RKO (cell line): ENCODE measurements at places on chromosomes 4 and X.
A peak's percentile ranks its signal among the peaks of the same experiment; 100 is the strongest.

- no peak for DNase-seq
Observed at GRCh38 chrX:110037178-110037577, 34.3 kb downstream of the TMEM164 start.

DNA sequence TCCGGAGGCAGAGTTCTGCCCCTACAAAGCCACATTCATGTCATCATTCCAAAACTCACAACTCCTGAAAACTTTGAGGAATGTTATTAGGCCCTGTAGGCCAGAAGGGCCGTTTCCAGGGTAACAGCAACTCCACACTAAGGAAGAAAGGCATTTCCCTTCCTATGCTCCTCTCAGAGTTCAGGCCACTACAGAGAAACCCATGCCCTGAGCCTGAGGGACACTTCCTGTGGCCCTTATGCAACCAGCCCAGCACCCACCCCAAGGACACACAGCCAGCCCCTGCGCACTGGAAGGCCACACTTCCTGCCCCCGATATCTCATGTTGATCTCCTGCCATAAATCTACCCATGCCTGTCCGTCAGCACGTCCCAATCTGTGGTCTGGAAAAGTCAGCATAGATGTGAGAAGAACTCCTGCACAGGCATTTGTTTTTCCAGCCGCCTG is 289.3 kb downstream of the BCOR start:
- DNase-seq, result no peak

DNA sequence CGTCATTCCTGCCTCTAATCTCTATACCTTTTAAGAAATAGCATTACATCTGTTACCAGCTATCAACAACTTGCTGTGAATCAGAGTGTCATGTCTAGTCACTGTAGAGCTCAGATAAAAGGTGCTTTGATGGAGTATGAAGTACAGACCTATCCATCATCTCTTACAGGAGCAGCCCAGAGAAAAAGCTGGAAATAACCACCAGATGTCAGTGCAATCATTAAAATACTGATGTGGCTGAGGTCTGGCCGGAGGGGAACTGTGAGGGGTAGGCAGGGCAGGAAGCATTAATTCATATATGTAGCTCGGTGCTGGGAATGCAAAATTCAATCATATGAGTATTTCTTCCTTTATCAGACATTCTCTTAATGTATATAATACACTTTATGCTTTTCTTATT is 100.6 kb downstream of the AKAP4 start:
- peak; percentile 29 for DNase-seq

GRCh38 chr4:184460499-184461285 is 13.7 kb downstream of the IRF2 start:
- DNase-seq, result no peak

DNA sequence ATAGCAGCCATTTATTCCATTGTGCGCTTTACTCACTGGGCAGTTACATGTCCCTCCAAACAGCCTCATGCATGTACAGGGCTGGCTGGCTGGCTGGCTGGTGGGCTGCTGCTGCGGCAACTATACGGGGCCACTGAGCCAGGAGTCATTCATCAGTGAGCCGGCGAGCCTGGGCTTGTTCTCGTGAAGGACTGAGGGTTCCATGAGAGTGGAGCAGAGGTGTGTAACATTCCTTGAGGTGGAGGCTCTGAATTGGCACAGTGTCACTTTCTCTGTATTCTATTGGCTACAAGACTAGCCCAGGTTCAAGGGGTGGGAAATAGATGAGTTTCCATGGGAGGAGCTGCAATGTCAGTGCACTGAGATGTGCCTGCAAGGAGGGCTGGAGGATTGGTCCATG is 89.1 kb downstream of the ARHGAP10 start:
- DNase-seq, result no peak

- no peak for DNase-seq
Observed at GRCh38 chr4:70997036-70997435, 3.6 kb downstream of the DCK start.

GRCh38 chr4:26619784-26620183 is 35.9 kb downstream of the TBC1D19 start:
- DNase-seq, result no peak

DNA sequence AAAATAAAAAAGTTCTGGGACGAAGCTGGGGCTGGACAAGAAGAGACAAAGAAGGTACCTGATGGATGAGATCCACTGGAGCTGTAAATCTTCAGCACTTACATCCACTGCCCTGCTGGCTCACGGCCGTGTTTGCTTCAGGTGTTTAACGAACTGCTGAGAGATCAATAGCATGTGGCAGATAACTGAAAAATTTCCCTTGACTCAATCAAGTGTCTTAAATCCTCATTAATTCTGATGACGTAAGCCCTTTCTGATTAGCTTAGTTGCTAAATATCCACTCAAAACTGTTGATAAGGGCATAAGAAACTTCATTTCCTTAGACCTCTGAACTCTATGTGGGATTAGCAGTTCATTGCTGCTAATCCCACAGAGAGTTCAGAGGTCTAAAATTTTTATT is 354.2 kb upstream of the HS3ST1 start:
- DNase-seq, result no peak

GRCh38 chr4:157128395-157128794 is 52.4 kb downstream of the GLRB start:
- DNase-seq, result peak; percentile 41

GRCh38 chr4:173318240-173318639 is 15.9 kb downstream of the HMGB2 start:
- no peak for DNase-seq

- peak; percentile 56 for DNase-seq
Observed at GRCh38 chrX:23003116-23003515, 3.4 kb downstream of the DDX53 start.

DNA sequence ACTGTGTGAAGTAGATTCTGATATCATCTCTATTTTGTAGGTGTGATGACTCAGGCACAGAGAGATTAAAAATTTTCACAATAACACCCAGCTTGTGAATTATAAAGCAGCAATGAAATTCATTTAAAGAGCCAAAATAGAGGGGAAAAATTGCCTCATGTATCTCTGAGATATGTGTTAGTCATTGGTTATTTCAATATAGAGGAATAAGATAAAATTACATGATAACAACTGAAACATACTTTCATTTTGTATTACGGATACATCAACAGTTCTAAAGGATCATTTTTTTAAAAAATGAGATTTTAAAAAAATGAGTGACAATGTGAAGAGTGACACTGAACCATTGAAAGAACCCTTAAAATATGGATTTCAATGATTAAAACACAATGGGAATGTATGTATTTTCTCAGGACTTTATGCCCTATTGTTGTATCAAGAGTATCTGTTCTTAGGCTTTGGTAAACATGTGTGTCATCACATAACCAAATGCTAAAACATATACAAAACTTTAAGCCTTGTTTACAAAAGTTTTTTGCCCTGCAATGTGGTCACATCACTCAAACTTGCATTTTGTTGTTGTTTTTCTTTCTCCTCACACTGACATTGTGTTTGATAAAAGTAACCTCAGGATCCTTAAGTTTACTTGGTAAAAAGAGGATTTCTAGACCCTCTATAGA is 221.3 kb downstream of the ANTXR2 start:
- no peak for DNase-seq

GRCh38 chr4:93414041-93414550 is 414.5 kb upstream of the ATOH1 start:
- DNase-seq, result no peak

GRCh38 chrX:22159071-22159470 is 113.6 kb upstream of the CBLL2 start:
- DNase-seq, result no peak

- no peak for DNase-seq
Observed at GRCh38 chrX:148522006-148522405, 21.6 kb downstream of the AFF2 start.

GRCh38 chr4:6916587-6917460 is 7.2 kb downstream of the TBC1D14 start:
- DNase-seq, result no peak

GRCh38 chrX:19864736-19865135 is 22.7 kb downstream of the SH3KBP1 start:
- DNase-seq, result no peak

DNA sequence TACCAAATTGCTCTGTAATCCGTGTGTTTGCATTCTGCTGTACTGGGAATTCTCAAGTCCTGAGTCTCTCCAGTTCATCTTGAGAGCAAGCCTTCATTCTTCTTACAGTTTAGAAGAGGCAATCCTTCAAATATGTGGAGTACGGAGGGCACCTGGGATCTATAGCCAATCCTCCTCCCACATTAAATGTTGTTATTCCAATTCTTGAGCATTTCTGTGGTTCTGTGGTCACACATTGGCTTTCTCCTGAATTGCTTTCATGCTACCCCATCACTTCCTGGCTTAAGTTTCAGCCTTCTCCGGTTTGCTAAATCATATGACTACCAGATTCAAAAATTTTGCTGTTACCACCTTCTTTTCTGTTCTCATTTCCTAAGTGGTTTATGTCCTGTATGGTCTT is 611.1 kb downstream of the PCDH19 start:
- no peak for DNase-seq

GRCh38 chr4:17523662-17524061 is 8.7 kb downstream of the CLRN2 start:
- DNase-seq, result no peak

DNA sequence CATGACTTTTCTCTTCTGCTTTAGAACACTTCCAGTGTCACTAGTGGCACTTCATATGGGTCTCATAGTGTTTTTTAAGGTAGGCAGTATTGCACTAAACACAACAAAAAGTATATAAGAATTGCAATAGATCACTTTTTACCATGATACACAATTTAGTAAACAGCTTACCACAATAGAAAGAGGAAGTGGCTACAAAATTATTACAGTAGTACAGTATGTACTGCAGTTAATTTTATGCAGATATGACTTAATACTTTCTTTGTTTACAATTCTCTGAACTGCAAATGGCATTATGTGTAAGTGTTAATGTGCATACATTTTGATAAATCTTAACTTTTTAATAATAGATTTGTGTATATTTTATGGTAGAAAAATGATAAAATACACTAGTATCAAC is 157.3 kb downstream of the RRAGB start:
- no peak for DNase-seq

DNA sequence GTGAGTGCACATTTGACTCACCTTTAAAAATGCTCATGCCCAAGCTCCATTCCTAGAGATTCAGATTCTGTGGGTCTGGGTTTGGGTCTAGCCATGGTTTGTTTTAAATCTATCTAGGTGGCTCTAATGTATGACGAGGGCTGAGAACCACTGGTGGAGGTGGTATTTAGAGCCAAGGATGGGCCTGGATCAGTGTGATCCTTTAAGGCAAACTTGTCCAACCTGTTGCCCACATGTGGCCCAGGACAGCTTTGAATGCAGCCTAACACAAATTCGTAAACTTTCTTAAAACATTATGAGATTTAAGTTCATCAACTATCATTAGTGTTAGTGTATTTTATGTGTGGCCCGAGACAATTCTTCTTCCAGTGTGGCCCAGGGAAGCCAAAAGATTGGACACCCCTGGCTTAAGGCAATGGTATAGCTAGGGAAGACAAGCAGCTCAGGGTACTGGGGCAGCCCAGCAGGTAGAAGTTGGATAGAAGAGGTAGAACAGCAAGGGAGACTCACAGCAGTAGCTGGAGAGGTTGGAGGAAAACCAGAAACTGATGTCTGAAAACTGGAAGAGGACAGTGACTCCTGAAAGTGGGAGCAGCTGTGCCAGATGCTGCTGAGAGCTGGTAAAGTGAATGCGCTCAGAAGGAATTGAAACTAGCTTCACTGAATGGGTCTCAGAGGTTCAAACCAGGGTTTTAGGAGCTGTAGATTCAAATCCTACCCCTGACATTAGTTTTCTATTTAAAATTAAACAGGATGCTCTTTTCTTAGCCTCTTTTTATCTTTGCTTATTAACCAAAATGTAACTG is 18.2 kb downstream of the ADD1 start:
- DNase-seq, result no peak

DNA sequence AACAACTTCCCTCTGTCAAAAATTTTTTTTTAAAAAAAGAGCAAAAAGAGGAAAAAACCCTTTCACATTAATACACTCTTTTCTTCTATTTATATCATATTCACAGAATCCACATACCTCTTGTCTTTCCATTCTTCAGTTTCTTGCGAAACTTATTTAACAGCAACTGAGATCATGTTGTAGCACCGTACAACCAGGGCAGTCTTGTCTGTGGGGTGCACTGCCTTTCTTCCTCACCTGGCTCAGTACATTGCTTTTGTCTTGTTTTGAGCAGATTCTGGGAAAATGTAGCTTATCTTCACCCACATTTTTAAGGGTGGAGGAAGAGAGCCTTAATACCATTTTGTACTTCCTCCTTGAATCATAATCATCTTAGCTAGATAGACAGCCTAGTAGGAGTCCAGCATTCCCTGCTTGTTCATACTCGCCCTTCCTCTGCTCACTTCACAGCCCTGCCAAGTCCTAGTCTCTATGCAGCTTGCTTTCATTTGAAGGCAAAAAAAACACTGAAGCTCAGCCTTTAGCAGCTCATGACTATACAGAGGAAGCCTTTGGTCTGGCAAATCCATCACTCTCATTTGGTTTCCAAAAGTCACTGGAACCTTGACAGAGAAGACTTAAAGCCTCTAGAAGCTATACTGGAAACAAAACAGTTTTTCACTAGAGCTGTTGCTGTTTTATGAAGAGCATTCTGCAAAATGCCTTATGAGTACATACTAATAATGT is 140.6 kb upstream of the BANK1 start:
- no peak for DNase-seq

- DNase-seq, result no peak
Observed at GRCh38 chrX:28752330-28752729, 165.1 kb downstream of the IL1RAPL1 start.

GRCh38 chrX:68695206-68695845 is 47.9 kb downstream of the STARD8 start:
- DNase-seq, result no peak

GRCh38 chrX:18654875-18655836 is 16.8 kb downstream of the RS1 start:
- no peak for DNase-seq

DNA sequence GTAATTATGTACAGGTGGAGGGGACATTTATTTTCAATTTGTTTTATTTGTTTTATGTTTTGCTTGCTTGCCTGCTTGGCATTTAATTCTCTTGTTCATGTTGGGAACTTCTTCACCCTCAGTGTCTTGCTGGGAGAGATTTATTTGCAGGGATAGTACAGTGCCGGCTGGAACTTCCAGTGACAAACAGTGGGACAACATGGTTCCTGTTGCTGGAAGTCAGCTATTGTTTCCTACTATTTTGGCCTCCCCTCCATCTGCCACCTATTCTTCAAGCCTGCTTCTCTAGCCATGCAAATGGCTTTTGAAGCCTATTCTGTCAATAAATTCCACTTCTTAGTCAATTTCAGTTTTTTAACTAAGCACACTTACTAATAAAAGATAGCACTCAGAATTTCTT is 105.4 kb upstream of the BANK1 start:
- no peak for DNase-seq

GRCh38 chr4:30825008-30825770 is 105.0 kb downstream of the PCDH7 start:
- peak; percentile 1 for DNase-seq
